ENCODE measurements at places on chromosomes 1 and 21. TPM values are rescaled to one million over a fixed set of nuclear protein-coding genes. Genes with fewer than 3 reads are reported as not detected.

Gene MX1
- 1.7 TPM for total RNA-seq

Gene F3
- total RNA-seq: 791 TPM

Gene SPEN
- total RNA-seq: 23.2 TPM

Gene ZNF593OS
- not detected for total RNA-seq

Gene SPRR3
- 51.4 TPM for total RNA-seq

Gene TDRD5
- under 0.01 TPM for total RNA-seq

Gene DNAI4
- total RNA-seq: 7.2 TPM

Data from tracheal epithelial cell (primary cell).